Cardiac fibroblast (primary cell): ENCODE measurements at places on chromosomes 4 and X.
A peak's percentile ranks its signal among the peaks of the same experiment; 100 is the strongest.

DNA sequence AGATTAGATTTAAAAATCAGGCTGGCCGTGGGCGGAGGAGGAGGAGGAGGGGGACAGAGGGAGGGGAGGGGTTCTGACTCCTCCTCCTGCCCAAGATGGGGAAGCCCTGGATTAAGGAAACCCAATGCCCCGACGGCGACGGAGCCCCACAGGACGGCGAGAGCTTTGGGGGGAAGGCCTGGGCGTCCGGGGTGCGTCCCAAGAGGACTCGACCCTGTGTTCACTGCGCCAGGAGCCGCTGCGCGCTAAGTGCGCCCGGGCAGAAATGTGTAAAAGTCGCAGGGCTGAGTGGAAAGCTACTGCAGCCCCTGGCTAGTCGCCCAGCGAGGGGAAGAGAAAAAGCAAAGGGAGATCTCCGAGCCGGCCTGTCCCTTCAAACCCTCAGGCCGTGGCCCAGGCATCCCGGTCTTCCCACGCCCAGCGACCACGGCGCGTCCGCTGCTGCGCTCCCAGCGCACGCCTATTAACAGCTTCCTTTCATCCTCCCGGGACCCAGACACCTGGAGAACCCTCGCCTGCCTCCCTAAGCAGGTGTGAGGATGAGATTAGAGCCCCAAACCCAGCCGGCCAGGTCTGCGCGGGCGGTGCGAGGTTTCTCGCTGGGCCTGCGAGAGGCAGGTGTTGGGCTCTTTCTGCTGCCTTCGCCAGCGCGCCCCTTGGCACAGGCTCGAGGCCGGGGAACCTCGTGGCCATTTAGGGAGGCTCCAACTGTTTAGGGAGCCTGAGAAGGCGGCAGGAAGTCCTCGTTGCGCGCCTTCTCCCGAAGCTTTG, 1.4 kb upstream of the RPS6KA3 start:
- no peak for DNase-seq

- no peak for DNase-seq
Measured at GRCh38 chr4:71711985-71712348, 71.9 kb downstream of the GC start.

DNA sequence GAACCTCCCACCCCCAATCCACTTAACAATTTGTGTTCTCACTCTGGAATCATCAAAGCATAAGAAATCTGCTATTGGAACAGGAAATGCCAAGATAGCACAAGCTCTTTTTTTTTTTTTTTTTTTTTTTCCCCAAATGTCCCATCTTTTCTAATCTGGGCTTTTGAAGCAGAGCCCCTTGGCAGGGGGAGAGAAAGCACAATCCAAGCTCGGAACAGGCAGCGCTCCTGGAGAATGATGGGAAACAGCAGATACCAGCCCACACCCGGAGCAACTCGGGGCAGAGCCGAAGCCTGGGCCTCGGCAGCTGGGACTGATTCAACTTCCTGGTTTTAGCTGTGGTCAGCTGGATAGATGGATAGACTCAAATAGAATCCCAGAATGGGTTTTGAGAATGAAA, 235.1 kb downstream of the QDPR start:
- peak; percentile 75 for DNase-seq

- peak; percentile 54 for DNase-seq
Measured at GRCh38 chrX:109384699-109385098, 97.2 kb downstream of the GUCY2F start.

GRCh38 chrX:143081231-143081630, 55.5 kb downstream of the SPANXN4 start:
- no peak for DNase-seq

DNA sequence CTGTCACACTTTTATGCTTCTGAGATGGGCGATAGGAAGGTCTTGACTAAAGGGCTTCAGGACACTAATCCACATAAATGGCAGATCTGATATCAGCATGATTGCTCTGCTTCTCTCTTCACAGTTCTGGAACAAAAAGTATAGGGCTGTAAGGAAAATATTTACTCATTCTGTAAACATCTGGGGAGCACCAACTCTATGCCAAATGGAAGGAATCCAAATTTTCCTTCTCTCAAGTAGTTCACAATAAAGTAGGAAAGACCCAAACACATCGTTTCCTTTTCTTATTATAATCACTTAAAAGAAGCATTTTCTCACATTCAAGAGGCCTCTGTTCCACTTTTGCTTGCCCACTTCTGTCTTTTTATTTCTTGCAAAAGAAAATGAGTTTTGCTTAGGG, 45.9 kb upstream of the F9 start:
- no peak for DNase-seq

GRCh38 chrX:19514791-19515614, at the start of gene MAP3K15:
Gene MAP3K15 (minus strand): TSS chrX:19515508. CDS start chrX:19515261, 247 bp downstream.
- DNase-seq: peak; percentile 5

DNA sequence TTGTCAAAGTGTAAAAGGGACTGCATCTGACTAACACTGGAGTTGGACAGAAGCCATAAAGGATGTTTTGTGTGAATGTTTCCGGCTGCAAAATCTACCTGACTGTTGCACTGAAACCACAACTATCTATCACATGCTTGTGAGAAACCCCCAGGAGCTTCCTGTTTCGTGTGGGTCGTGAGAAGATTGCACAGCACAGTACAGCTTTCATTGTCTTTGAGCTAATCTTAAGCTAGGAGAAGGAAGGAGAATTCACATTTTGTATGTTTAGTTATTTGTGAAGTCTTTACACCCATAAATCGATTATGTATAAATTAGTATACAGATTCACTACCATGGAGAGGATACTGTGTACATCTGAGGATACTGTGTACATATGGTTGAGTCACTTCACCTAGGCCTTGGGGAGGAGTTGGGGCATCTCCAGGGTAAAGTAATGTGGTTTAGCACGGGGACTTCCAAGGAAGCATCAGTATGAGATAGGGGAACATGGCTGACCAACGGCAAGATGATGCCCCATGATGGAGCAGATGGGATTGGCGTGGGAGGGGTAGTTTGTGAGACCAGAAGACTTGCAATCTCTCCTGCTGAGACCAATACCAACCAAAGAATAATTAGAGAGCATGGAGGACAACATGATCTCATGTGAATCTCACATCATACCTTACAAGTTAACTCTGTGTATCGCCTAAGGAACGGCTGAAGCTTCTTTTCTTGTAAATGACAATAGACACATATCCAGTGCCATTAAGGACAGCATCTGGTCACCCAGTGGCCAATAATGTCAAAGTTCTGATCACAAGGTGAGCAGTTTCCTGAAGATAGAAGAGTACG, 43.1 kb upstream of the FAM9C start:
- peak; percentile 46 for DNase-seq

DNA sequence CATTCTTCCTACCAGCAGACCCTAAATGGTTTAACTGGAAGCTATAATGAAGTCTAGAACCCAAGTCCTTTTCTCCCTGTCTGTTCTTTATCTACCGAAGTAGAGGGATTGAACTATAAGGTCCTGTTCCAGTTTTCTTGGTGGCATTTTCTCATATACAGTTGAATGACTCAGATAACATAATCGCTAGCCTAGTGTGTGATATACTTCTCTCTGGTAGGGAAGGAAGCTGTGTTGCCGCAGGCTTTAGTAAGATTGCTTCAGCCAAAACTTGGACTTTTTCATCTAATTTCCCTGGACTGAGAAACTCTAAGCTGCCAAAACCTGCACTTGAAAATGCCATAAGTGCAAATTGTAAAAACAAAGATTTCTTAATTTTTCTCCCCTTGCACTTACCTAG, 123.4 kb downstream of the NWD2 start:
- no peak for DNase-seq
